CD8-positive, alpha-beta memory T cell (primary cell): ENCODE measurements at places on chromosomes 6 and 20. TPM values are rescaled to one million over a fixed set of nuclear protein-coding genes. Genes with fewer than 3 reads are reported as not detected.

- H3K4me3 ChIP-seq = no peak overlapping the region
- no peaks in the 10 kb centered on the region for H3K4me1 ChIP-seq
- no peaks in the 10 kb centered on the region for H3K27me3 ChIP-seq
- peaks cover 56% of the 10 kb centered on the region for H3K36me3 ChIP-seq
- peak; percentile 45 for DNase-seq
Observed at GRCh38 chr20:48635791-48636267, 192.0 kb downstream of the PREX1 start.

WFDC2 gene
- polyA plus RNA-seq = not detected

GRIK2 gene
- polyA plus RNA-seq = not detected

FAM162B gene
- polyA plus RNA-seq = not detected

DNA sequence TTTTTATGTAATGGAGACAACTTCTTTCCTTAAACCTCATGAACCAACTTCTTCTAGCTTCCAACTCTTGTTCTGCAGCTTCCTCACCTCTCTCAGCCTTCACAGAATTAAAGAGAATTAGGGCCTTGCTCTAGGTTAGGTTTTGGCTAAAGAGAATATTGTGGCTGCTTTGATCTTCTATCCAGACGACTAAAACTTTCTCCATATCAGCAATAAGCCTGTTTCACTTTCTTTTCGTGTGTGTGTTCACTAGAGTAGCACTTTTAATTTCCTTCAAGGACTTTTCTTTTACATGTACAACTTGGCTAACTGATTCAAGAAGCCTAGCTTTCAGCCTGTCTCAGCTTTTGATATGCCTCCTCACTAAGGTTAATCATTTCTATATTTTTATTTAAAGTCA lies 596.1 kb upstream of the NRSN1 start:
- no peaks in the 10 kb centered on the region for H3K4me1 ChIP-seq
- no peak overlapping the region for H3K27ac ChIP-seq
- no peaks in the 10 kb centered on the region for H3K27me3 ChIP-seq

DNA sequence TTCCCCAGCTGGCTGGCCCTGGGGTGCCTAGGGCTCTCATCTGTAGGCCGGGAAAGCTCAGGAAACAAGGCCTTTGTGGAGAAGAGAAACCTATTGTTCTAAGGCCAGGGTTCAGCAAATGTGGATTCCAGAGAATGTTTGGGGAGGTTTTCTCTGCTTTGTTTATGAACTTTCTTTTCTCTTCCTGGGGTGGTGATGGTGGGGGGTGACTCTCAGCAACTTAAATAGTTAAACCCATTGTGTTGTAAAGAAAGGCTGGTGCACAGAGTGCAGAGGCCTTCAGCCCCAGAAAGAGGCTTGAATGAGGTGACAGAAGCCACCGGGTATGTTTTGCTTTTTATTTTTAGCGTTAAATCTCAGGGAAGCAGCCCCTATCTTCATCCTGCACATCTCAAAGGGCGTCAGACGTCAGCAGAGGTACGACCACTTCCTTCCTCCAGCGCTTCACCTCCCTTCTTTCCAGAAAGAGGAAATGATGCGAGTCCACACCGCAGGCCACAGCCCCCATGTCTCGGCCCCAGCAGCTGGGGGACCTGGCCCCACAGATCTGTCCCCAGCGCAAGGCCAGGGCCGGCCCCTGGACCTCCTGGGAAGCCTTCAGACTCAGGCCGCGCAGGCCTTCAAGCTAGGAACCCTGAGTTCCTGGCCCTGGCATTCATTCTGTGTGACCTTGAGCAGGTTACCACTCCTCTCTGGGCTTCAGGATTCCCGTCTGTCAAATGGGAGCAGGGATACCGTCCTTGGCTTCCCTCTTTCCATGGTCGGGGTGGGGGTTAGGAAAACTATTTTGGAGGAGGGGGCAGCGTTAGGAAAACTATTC lies 605 bp upstream of the PPP1R16B start:
- peak overlapping the region; percentile 98 for H3K27ac ChIP-seq
- peak; percentile 92 for DNase-seq
- H3K27me3 ChIP-seq = no peaks in the 10 kb centered on the region
- peaks cover 44% of the 10 kb centered on the region for H3K4me1 ChIP-seq
- peak overlapping the region; percentile 82 for H3K4me3 ChIP-seq

LRRC1 gene
- 1.6 TPM for polyA plus RNA-seq

GRCh38 chr6:43313813-43314212 lies 5.2 kb upstream of the CRIP3 start:
- H3K4me3 ChIP-seq = no peak overlapping the region
- H3K36me3 ChIP-seq = no peaks in the 10 kb centered on the region
- H3K27me3 ChIP-seq = no peaks in the 10 kb centered on the region
- H3K27ac ChIP-seq = no peak overlapping the region
- DNase-seq = no peak
- peaks cover 6% of the 10 kb centered on the region for H3K4me1 ChIP-seq

GRCh38 chr6:44833248-44833647 lies 445.7 kb downstream of the CDC5L start:
- no peak overlapping the region for H3K27ac ChIP-seq
- no peak overlapping the region for H3K4me3 ChIP-seq
- H3K4me1 ChIP-seq = peaks cover 19% of the 10 kb centered on the region
- H3K36me3 ChIP-seq = no peaks in the 10 kb centered on the region
- H3K27me3 ChIP-seq = no peaks in the 10 kb centered on the region

DNA sequence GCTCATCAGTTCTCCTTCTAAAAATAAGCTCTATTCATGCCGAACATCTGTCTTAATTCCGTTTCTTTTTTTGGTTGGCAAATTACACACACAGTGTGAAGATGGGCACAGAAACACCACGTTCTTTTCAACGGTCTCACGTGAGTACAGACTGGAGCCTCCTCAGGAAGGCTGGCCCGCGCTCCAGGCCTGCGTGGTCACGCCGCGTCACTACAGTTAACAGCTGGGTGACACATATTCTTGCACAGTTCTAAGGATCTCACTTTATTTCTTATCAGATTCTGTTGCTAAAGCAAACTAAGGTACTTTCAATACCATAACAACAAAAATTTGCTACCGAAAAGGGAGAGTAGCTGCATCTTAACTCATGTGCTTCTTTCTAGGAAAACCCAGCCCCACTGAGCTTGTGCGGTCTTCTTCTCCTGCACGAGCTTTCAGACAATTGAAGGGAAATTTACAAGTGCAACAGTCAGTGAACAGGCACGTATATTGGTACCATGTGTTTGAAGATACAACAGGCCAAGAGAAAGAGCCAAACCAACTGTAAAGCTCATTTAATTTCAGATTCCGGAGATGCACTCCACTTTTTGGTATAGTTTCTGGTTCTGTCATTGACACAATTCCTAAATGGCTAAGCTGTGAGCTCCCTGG lies 55.6 kb upstream of the MPC1 start:
- peaks cover 16% of the 10 kb centered on the region for H3K4me1 ChIP-seq
- H3K36me3 ChIP-seq = no peaks in the 10 kb centered on the region
- H3K27ac ChIP-seq = no peak overlapping the region
- H3K4me3 ChIP-seq = no peak overlapping the region
- H3K27me3 ChIP-seq = no peaks in the 10 kb centered on the region
- DNase-seq = no peak

HSP90AB1 gene
- 460 TPM for polyA plus RNA-seq

WFDC5 gene
- polyA plus RNA-seq = not detected

NANP gene
- 0.87 TPM for polyA plus RNA-seq

DNA sequence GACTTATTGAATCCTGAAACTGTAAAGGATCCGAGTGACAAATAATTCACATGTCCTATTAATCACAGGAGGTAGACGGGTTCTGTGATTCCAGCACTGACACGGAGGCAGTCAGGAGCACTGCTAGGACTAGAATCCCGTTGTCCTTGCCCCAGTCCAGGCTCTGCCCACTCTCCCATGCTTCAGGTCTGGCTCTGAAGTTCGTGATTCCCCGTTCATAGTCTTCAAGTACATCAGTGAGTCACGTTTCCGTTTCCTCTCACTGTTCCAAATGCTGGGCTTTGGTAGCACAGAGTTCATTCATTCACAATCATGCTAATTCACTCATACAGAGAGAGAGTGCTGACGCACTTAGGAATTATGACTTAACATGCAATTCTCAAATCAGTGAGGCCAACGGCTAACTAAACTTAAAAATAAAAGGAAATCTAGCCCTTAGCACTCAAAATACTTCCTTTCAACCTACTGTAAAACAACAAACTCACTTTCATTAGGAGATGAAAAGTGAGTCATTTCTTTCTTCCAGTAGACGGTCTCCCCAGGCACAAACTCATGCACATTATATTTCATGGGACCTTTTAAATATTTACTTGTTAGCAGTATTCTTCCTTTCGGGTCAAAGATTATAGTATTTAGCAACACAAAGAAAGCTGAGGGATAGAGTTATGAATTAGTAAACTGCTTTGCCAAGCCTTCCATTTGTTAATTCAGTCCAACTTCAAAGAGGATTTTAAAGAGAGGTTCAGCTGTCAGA lies 94.0 kb upstream of the NHSL1 start:
- H3K27ac ChIP-seq = no peak overlapping the region
- no peaks in the 10 kb centered on the region for H3K36me3 ChIP-seq
- H3K27me3 ChIP-seq = no peaks in the 10 kb centered on the region

- peaks cover 30% of the 10 kb centered on the region for H3K4me1 ChIP-seq
- H3K36me3 ChIP-seq = peaks cover 50% of the 10 kb centered on the region
- H3K27ac ChIP-seq = no peak overlapping the region
- H3K27me3 ChIP-seq = no peaks in the 10 kb centered on the region
- H3K4me3 ChIP-seq = no peak overlapping the region
Observed at GRCh38 chr20:58986286-58986967, 5.4 kb downstream of the NELFCD start.

GRCh38 chr6:138450445-138450844 lies 46.4 kb downstream of the HEBP2 start:
- H3K4me1 ChIP-seq = peaks cover 8% of the 10 kb centered on the region
- DNase-seq = no peak
- H3K27ac ChIP-seq = no peak overlapping the region
- no peaks in the 10 kb centered on the region for H3K36me3 ChIP-seq

- no peak overlapping the region for H3K4me3 ChIP-seq
- H3K36me3 ChIP-seq = no peaks in the 10 kb centered on the region
- no peak overlapping the region for H3K27ac ChIP-seq
- no peaks in the 10 kb centered on the region for H3K4me1 ChIP-seq
- no peak for DNase-seq
- H3K27me3 ChIP-seq = no peaks in the 10 kb centered on the region
Observed at GRCh38 chr6:124882579-124883393, 79.5 kb upstream of the RNF217 start.

DNA sequence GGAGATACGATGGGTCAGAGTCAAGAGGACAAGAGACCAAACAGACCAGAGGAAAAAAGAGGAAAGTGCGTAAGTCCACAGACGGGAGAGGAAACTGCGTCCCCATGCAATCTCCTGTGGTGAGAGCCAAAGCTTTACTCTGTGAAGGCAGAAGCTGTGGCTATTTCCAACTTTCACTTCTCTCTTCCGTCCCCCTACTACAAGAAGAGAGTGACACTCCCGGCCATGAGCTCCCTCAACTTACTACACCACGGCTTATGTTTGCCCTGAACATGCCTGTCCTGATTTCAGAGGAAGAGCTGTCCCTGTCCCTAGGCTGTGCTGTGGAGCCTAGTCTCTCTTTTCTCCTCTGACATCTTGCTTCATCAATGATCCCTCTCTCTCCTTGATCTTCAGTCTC lies 11.5 kb upstream of the SSR1 start:
- no peaks in the 10 kb centered on the region for H3K36me3 ChIP-seq
- no peak for DNase-seq
- H3K27ac ChIP-seq = no peak overlapping the region
- H3K4me1 ChIP-seq = no peaks in the 10 kb centered on the region
- H3K27me3 ChIP-seq = no peaks in the 10 kb centered on the region
- no peak overlapping the region for H3K4me3 ChIP-seq

GRCh38 chr6:163095401-163095800 lies 319.1 kb upstream of the QKI start:
- DNase-seq = no peak
- no peak overlapping the region for H3K27ac ChIP-seq
- no peaks in the 10 kb centered on the region for H3K4me1 ChIP-seq
- H3K27me3 ChIP-seq = no peaks in the 10 kb centered on the region
- H3K4me3 ChIP-seq = no peak overlapping the region

DNA sequence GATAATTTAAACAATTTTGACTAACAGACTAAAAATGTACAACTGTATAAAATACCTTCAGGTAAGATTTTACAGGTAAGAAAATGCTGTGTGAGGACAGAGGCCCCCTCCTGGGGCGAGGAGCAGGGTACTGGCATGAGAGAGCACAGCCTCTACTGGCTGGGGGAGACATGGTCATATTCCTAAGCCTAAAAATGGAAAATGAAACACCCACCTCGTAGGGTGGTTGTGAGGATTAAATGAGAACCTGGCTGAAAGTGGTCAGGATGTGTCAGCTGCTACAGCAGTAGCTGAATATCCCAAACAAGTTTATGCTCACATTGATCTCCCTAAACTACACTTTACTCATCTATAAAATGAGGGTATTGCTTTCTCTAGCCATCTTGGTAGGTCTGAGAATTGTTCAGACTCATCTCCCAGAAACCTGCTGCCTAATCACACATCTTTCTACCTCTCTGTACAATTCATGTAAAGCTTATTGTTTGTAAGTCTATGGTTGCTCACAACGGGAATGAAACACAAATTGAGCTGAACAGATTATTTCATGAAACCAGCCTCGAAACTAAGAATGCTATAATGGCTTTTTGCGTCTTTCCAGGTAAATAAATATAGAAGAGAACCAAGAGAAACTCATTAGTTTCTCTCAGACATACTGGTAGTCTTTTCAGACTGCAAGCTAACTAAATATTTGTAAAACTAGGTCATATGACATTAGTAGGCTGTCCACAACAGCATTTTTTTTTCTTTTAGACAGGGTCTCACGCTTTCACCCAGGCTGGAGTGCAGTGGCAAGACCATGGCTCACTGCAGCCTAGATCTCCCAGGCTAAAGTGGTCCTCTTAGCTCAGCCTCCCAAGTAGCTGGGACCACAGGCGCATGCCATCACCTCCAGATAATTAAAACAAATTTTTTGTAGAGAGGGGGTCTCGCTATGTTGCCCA lies 69.6 kb downstream of the POPDC3 start:
- no peaks in the 10 kb centered on the region for H3K36me3 ChIP-seq
- no peak overlapping the region for H3K27ac ChIP-seq
- no peak overlapping the region for H3K4me3 ChIP-seq
- no peaks in the 10 kb centered on the region for H3K4me1 ChIP-seq
- no peak for DNase-seq

DNA sequence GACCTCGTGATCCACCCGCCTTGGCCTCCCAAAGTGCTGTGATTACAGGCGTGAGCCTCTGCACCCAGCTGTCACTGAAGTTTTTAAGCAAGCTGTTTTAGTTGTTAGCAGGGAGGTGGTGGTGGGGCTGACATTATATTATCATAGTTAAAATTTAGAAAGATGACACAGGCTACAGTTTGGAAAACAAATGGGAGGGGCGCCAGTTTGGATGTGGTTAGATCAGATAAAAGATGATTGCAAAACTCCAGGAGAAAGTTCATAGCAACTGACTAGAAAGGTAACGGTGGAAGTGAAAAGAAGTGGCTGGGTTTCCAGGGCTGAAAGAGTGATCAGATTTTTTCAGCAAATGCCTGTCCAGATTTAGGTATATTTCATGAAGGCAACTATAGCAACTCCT lies 311.9 kb upstream of the CITED2 start:
- H3K36me3 ChIP-seq = no peaks in the 10 kb centered on the region
- no peak for DNase-seq
- H3K27ac ChIP-seq = no peak overlapping the region
- H3K27me3 ChIP-seq = no peaks in the 10 kb centered on the region

HLA-G gene
- 3.2 TPM for polyA plus RNA-seq
